H4 (cell line): ENCODE measurements at places on chromosomes 7 and 10.

GRCh38 chr7:115133248-115133647 is 211.4 kb downstream of the MDFIC start:
- DNase-seq: no peak

GRCh38 chr10:3950676-3951275 is 165.8 kb upstream of the KLF6 start:
- DNase-seq: no peak

DNA sequence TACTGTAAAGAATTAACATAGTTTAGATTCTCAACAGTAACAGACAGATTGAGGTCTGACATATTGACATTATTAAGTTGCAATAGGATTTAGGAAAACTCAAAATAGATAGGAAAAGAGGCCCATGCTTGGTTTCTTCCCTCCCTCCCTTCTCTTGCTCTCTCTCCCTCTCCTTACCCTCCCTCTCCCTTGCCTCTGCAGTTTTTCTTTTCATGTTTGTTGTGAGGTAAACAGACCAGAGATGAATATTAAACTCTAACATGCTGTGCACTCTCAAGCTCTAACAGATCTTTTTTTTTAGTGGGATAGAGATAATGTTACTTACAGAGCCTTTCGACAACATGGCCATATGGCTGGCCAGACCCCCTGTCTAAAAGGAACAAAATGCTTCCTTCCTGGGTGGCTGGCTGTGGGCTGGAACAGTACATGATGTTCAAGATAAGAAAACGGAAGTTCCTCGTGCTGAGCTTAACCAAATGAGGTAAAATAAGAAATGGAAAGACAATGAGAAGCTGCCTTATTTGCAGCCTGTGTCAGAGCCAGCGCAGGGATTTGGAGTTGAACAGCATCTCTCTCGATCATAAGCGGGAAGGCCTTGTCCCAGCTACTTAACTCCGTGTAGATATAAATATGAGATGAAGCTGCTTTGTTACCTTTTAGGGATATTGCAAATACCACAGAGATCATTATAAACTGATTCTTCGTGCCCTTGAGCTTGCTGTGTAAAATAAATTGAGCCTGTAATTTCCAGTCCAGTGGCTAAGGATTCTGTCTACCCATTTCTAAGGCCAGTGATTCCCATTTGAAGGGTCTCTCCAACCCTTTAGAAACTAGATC is 391.9 kb upstream of the NPVF start:
- DNase-seq: no peak

DNA sequence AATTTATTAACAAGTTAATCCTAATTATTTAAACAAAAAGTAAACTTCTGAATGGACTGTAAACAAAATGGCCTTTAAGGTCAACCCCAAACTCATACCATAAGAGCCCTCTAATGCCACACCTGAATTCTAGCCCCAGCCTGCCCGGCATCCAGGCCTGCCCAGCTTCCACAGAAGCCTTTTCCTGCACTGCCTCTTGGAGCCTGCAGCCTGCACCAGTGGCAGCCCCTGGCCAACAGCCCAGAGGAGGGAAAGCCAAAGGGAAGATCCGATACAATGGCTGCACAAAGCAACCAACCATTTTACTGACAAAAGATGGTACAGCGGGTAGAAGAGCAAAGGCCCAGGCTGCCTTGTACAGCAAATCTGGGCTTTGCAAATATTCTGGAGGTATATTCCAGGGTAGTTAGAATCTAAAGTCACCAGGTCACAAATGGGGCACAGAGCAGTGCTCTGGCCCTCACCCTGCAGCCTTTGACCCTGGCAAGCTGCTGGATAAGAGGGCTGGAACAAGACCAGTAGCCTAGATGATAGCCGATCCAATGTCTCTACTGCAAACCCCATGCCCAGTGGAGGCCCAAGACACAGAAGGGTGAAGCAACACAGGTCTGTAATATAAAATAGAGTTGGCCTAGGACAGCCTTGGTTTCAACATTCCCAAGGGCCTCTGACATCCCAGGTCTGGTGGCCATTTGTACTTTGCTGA is 12.5 kb upstream of the CH25H start:
- DNase-seq: no peak

GRCh38 chr7:55245271-55245723 is 119.8 kb upstream of the LANCL2 start:
- DNase-seq: no peak

DNA sequence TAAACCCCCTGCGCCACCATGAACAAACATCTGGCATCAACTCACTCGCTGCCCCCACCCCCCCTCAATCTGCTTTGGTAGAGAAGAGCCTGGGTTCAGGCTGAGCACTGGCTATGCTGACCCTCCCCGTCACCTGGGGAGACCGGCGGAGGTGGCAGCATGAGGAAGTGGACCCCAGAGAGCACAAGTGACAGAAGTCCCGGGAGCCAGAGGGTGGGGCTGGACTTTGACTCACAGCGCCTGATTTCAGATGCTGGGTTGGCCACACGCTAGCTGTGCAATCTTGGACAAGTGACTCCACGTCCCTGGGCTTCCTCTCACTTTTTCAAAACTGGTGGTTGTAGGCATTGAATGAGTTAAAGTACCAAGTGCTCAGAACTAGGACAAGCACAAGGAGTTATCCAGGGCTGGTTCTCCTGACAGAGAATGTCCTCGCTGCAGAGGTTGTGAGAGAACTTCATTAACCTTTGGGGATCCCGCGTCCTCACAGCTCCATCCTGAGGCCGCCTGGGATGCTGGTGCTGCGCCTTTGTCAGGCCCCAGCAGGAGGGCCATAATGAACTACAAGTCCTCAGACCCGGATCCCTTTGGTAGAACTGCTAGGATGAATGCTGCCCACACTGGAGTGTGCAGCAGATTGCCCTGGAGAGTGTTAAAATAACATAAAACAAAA is 48.8 kb upstream of the RASGEF1A start:
- DNase-seq: no peak

DNA sequence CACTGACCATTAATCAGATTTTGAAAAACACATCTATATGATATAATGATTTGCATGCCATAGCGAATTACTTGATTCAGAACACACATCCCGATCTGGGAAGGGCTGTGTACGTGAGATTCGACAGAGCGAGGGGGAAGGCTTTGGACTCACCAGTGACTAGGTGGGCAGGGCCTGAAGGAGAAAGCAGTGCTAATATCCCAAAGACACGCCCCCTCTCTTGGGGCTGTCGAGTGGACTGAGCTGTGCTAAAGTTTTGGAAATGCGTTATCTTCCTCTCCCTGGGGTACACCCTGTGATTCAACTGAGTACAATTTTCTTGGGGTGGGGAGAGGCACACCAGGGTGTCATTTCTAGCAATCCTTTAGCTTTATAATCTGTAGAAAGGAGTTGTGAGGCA is 1.8 kb downstream of the LRRC17 start:
- no peak for DNase-seq

GRCh38 chr10:344582-345200 is 209.4 kb downstream of the ZMYND11 start:
- DNase-seq: no peak

- DNase-seq: no peak
Observed at GRCh38 chr10:79342811-79343561, 4.3 kb upstream of the PPIF start.

DNA sequence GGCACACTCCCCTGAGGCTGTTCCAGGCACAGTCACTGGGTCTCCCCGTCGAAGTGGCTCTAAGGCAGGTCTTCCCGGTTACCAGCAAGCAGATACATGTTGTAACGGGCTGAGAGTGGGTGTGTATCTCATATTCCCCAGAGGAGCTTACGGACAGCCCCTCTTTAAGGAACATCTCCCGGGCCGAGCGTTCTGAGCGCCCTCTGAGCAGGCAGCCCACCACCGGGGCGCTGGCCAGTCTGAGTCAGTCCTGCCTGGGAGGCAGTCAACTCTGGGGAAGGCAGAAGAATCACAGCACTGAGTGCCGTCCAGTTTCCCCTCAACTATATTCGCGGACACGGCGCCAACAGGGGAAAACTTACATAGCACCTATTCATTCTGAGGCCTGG is 117.4 kb downstream of the LHPP start:
- no peak for DNase-seq

GRCh38 chr10:63829020-63829419 is 307.8 kb downstream of the REEP3 start:
- DNase-seq: no peak

DNA sequence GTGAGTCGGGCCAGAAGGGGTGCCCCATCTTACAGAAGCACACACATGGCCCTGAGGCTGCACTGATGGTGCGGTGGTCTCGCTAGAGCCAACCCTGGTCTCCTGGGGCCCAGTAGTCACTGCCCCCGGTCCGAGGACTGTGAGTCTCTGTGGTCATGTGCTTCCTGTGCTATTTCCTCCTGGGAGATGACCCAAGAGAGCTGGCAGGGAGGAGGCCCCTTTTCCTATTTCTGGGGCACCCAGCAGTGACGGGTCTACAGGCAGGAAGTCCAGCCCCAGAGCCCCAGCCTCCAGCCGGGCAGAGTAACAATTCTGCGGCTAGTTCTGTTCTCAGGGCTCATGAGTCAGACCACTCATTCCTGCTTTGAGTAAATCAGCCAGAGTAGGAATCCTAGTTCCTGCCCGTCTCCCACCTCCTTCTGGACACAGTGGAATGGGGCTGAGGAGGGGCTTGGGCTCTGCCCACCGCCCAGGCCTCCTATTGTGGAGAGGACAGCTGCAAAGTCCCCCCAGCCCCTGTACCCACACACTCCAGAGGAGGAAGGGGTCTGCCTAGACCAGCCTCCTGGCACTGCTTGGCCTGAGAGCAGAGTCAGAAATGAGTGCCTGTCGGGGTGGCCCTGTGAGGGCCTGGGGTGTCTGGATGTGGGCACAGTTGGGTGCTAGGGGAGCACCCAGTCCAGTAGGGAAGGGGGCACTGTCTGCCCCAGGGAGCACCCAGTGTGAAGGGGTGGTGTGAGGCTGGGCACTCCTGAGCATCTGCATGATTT is 80.5 kb upstream of the PPIF start:
- peak; percentile 65 for DNase-seq

GRCh38 chr7:28432105-28432504 is 19.8 kb downstream of the CREB5 start:
- DNase-seq: no peak

- no peak for DNase-seq
Observed at GRCh38 chr7:21550821-21551531, 8.1 kb downstream of the DNAH11 start.

- DNase-seq: no peak
Observed at GRCh38 chr7:52956379-52956915, 79.0 kb upstream of the POM121L12 start.

- peak; percentile 59 for DNase-seq
Observed at GRCh38 chr7:13904689-13905088, 84.8 kb downstream of the ETV1 start.

GRCh38 chr7:73707045-73707631 is 12.3 kb downstream of the STX1A start:
- DNase-seq: peak; percentile 98

GRCh38 chr10:546971-547590 is 142.4 kb downstream of the DIP2C start:
- no peak for DNase-seq

- no peak for DNase-seq
Observed at GRCh38 chr10:126669168-126669567, 1.3 kb downstream of the C10orf90 start.

DNA sequence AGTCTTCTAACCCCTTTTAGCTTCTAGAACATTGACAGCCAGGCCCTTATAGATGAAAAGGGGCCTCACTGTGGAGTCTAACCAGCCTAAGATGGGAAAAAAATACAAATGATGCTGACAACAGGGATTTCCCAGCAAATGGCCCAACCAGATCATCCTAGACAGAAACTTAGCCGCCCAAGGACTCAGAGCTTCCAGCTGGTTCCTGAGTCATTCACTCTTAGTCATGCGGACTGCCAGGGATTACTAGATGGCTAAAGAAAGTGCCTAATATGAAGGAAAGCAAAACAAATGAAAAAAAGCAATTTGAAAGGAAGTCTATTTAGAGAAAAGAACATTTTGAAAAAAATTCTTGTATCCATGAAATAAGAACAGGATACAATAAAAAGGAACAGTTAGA is 23.7 kb downstream of the TSPAN14 start:
- DNase-seq: peak; percentile 73

- no peak for DNase-seq
Observed at GRCh38 chr10:43901744-43902504, 253.2 kb upstream of the ZNF32 start.

GRCh38 chr10:97748116-97748515 is 11.2 kb downstream of the ZFYVE27 start:
- no peak for DNase-seq

DNA sequence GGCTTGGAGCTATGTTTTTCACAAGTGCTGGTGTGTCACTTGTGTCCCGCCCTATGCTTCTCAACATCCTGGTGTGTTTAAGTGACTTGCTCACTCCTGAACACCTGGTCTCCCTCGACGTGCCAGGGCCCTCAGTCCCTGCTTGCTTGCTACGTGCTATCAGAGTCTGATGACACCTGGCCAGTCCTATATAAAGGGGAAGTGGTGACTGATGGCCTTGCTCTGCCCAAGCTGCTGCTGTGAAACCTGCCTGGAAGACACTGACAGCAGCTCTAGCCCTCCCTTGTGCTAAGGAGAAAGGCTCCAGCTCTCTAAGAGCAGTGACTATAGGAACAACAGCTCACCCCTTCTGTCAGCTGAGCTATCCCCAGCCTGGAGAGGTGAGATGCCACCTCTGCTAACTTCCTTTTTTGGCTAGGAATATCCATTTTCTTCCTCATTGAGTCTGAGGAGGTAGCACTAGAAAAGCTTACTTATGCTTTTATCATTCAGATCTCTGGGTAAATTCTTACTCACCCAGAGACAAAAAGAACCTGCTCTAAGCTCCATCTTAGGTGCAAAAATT is 77.2 kb upstream of the PLXNA4 start:
- DNase-seq: no peak

GRCh38 chr10:96614515-96614914 is 27.7 kb upstream of the TM9SF3 start:
- peak; percentile 48 for DNase-seq

GRCh38 chr10:103707956-103708626 is 147.3 kb downstream of the SH3PXD2A start:
- no peak for DNase-seq

- DNase-seq: peak; percentile 65
Observed at GRCh38 chr10:43863859-43864591, 215.3 kb upstream of the ZNF32 start.

DNA sequence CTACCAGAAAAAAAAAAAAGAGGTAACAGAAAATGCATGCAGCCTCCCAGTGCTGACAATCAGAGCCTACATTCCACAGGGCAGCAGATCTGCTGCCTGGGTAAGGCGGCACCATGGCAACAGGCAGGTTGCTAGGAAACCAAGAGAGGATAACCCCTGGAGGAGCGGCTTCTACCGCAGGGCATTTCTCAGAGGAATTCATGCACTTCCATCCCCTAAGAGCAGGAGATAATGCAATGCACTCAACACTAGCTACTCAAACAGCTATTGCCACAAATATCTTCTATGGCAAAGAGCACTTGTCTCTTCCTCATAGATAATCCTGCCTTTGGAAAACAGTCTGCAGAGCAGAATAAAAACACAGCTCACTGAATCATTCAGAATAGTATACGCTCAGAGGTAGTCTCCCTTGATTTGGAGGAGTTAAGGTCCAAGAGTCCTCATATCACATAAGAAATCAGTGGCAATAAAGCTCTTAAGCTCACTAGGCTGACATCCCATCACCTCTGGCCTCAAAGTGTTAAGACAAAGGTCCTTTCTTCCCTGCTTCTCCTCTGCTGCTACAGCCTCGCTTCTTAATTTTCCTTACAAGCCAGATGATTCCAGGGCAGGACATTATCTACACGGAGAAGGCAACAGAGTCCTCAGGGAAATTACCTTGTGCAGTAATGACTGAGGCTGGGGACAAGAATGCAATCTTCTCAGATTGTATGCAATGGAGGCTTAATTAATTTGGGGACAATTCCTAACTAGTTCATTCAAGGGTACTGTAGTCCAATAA is 10.7 kb downstream of the PSAP start:
- peak; percentile 89 for DNase-seq
